ENCODE measurements at places on chromosomes 7 and 10.

- no peak for DNase-seq
Observed at GRCh38 chr7:44227911-44228310, 27.1 kb downstream of the YKT6 start.

DNA sequence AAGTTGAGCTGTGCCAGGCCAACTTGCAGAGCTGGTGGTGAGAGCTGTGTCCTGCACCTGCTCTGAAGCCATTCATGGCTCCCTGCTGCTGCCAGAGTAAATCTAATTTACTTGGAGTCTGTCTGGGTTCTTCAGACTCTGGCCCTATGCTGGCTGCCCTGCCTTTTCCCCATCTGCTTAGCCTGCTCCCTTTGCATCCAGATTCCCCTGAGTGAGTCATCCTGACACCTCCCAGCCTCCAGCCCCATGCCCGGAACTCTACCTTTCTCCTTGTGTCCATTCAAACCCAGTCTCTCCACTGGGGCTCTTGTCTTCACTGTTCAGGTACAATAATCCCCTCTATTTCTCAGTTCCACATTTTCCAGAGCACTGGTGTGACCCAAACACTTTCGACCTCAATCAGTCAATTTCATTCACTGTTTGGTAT, 434.4 kb upstream of the ZMIZ1 start:
- DNase-seq = peak; percentile 52

DNA sequence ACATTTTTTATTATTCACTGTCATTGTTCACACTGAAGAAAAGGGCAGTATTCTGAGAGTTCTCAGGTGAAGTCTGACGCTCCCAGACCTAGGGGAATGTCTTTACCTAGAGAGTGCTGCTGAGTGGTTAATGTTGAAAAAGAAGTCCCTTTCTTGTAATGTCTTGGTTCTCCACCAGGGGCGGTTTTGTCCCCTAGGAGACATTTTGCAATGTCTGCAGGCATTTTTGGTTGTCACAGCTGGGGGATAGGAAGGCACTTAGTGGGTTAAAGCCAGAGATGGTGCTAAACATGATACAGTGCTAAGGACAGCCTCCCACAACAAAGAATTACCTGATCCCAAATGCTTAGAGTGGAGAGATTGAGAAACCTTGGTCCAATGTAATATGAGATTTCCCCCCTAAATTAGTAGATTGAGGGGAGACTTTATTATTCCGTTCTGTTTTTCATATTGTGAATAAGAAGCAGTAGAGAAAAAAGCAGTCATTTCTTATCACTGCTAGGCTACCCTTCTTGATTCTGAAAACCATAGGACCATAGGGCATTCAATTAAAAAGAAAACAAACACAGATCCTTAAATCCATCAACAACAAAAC, 13.1 kb downstream of the UMAD1 start:
- DNase-seq = peak; percentile 34

DNA sequence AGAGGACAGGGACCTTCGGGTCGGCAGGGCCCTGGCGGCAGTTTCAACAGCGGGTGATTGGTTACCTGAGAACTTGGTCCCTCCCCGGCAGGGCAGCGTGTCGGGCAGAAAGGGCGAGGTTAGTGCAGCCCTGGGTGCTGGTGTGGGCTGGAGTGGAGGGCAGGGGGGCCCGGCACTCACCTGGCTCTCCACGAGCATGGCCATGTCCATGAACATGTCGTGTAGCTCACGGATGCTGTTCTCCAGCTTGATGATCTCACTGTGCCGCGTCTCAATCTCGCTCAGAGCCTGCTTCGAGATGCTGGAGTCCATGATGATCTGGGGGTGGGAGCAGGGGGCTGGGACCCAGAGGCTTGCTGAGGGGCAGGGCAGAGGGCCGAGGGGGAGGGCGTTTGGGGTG, 16.8 kb downstream of the STX1A start:
- DNase-seq = no peak

- no peak for DNase-seq
Observed at GRCh38 chr7:19413443-19413965, 268.3 kb upstream of the FERD3L start.

- peak; percentile 19 for DNase-seq
Observed at GRCh38 chr7:133845005-133845404, 282.1 kb upstream of the LRGUK start.

DNA sequence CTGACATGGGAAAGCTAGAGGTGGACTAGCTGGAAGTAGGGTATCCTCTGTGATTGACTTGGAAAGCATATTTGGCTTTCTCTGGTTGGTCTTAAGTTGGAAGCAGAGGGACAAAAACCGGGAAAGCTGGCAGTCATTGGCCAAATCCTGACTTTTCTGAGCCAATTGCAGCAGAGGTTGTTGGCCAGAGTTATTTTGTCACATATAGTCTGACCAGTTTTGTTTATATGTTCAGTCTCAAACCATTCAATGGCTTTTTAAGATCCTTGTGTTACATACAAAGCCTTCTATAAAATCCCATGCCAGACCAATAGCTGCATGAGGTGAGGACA, 6.3 kb downstream of the CFAP69 start:
- DNase-seq = no peak

GRCh38 chr10:3926258-3926657, 141.2 kb upstream of the KLF6 start:
- no peak for DNase-seq

- peak; percentile 59 for DNase-seq
Observed at GRCh38 chr7:47361746-47362215, 220.1 kb downstream of the TNS3 start.

DNA sequence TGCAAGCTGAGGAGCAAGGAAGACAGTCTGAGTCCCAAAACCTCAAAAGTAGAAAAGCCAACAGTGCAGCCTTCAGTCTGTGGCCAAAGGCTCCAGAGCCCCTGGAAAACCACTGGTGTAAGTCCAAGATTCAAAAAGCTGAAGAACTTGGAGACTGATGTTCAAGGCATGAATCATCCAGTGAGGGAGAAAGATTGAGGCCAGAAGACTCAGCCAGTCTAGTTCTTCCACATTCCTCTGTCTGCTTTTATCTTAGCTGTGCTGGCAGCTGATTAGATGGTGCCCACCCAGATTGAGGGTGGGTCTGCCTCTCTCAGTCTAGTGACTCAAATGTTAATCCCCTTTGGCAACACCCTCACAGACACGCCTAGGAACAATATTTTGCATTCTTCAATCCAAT, 20.1 kb upstream of the MDFIC start:
- no peak for DNase-seq

DNA sequence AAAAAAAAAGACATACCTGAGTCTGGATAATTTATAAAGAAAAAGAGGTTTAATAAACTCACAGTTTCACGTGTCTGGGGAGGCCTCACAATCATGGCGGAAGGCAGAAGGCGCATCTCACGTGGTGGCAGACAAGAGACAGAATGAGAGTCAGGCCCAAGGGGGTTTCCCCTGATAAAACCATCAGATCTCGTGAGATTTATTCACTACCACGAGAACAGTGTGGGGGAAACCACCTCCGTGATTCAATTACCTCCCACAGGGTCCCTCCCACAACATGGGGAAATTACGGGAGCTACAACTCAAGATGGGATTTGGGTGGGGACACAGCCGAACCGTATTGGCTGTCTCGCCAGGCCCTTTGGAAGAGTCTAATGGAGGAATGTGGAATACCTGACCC, 9.0 kb upstream of the MAFK start:
- DNase-seq = no peak

- no peak for DNase-seq
Observed at GRCh38 chr10:4742217-4742616, 83.8 kb upstream of the AKR1E2 start.

- DNase-seq = peak; percentile 64
Observed at GRCh38 chr10:132187430-132188138, 836 bp downstream of the DPYSL4 start.

GRCh38 chr7:158840604-158841003, 11.3 kb upstream of the ESYT2 start:
- no peak for DNase-seq

DNA sequence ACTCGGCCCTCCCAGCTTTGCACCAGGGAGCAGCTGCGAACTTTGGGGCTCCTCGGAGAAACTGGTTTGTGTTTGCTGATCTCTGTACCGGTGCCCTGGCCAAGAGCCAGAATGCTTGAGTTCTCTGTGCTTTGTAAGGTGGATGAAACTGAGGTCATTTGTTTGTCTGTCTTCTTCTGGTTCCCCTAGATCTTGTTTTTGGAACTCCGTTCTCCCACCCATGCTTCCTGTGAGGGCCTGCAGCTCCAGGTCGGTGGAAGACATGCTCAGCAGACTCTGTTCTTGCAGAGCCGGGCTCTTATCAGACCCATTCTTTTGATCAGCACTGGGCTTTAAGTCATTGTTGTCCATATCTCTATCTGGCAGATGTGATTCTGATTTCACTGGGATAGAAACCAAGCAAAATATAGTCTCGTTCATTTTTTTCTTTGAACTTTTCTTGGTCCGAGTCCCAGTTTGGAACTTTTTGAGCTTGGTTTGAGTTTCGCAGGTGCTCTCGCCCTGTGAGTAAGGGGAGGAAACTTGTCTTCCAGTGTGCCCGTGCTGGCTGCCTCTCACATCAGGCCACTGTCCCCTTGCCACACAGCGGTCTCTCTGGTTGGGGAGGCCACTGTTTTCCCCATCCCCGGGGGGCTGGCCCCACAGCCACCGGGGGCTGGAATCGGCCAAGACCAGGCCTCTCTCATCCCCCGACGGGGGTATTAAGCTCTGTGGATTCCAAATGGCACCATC, 31.2 kb downstream of the JCAD start:
- DNase-seq = peak; percentile 71

DNA sequence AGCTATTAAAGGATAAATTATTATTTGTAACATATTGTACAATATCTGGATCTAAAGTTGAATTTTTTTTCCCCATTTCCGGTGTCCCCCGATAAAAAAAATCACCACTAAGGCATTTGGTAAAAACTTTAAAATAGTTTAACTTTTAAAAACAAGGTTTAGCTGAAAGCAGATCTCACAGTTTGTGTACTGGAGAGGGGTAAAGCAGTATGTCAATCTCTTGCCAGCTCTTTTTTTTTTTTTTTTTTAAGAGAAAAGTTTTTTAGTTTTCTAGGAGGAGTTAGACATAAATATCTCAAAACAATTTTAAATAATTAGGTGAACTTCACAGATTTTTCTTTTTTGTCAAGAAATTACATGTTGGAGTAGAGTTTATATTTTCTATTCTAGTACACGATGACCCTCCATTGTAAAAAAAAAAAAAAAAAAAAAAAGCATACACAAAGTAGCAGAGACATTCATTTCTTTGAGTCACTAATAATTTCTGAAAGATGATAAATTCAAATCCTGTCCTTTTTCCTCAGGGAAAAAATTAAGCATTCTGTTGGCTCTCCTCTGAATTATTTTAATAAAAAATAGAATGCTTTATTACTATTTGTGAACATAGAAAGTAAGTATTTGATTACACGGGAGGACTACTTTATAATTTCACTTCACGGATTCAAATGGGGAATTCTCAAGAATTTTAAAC, 1.9 kb upstream of the HBP1 start:
- DNase-seq = peak; percentile 48

- DNase-seq = no peak
Observed at GRCh38 chr10:43134126-43134905, 3.9 kb upstream of the CSGALNACT2 start.

- no peak for DNase-seq
Observed at GRCh38 chr10:131178521-131179331, 132.8 kb downstream of the TCERG1L start.

- no peak for DNase-seq
Observed at GRCh38 chr10:68096913-68097516, 12.3 kb upstream of the MYPN start.

DNA sequence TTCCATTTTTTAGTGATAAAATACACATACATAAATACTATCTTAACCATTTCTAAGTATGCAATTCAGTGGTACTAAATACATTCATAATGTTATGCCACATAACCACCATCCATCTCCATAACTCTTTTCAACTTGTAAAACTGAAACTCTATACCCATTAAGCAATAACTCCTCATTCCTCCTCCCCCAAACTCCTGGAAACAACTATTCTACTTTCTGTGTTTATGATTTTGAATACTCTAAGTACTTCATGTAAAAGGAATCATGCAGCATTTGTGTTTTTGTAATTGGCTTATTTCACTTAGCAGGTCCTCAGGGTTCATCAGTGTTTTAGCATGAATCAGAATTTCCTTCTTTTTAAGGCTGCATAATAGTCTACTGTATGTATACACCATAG, 131.8 kb downstream of the TES start:
- no peak for DNase-seq

GRCh38 chr7:149620961-149621360, 123.4 kb upstream of the ZNF746 start:
- no peak for DNase-seq

DNA sequence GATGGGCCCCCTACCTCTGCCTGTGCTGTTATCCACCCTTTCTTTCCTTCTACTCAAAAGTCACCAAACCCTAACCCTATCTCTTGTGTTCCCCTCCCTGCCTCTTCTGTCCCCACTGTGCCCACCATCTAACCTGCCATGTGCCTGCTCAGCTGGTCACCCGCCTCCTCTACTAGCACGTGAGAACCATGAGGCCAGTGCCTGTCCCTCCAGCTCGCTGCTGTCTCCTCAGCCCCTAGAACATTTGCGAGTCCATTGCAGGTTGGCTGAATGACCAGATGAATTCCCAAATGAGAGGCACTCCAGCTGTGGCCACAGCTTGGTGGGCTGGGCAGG, 129.0 kb downstream of the ARHGAP22 start:
- DNase-seq = no peak

DNA sequence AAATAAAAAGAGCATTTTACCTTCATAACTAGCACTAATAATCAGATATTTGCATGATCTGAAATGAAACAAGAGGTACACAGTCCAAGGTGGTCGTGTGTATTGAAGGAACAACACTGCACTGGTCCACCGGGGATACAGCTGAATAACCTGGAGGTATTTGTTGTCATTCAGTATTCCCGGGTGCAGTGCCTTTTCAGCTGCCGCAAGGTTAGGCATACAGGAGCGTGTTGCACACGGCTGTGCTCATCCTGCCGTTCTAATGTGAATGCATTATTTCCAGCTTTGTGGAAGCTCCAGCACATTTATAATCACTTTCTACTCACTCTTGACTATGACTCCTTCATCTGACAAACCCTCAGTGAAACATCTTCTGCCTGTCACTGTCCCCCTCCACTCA, 377.8 kb downstream of the GFRA1 start:
- peak; percentile 55 for DNase-seq

- DNase-seq = peak; percentile 74
Observed at GRCh38 chr10:78703593-78703992, 365.2 kb upstream of the ZMIZ1 start.

DNA sequence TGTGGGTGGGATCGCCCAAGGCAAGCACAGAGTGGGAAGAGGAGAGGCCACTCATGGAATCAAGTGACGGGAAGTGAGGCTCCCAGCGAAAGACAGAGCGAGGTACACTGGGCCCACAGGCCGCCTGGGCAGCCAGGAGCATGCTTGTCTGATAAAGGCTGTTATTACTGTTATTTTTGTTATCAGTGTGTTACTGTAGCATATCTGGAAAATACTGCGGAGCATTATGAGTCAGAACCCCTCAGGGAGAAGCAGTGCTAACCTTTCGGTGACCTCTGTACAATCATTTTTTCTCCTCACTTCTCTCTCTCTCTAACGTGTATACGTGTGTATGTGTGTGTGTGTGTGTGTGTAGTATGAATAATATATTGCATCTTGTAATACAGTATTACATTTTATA, 3.8 kb upstream of the TCERG1L start:
- DNase-seq = peak; percentile 60
